ENCODE measurements at places on chromosomes 3 and 15. TPM values are rescaled to one million over a fixed set of nuclear protein-coding genes. Genes with fewer than 3 reads are reported as not detected.

The CHRNB4 gene
- total RNA-seq, result 0.53 TPM

The NPRL2 gene
- 13.3 TPM for total RNA-seq

The GRK7 gene
- total RNA-seq, result 0.02 TPM

The CSPG4 gene
- 0.13 TPM for total RNA-seq

The CDHR4 gene
- 0.12 TPM for total RNA-seq

The SLC2A2 gene
- not detected for total RNA-seq

The ZKSCAN7 gene
- total RNA-seq, result not detected

The SLC22A13 gene
- not detected for total RNA-seq

The IL17RD gene
- 0.97 TPM for total RNA-seq

The SCAMP2 gene
- total RNA-seq, result 69.5 TPM

The MYO5C gene
- total RNA-seq, result 6.6 TPM

The LRTM1 gene
- total RNA-seq, result not detected

All from A549 treated with AZD2906 at 1 μM for 4 hours (cell line).